ENCODE measurements at places on chromosomes 2 and 18.
A peak's percentile ranks its signal among the peaks of the same experiment; 100 is the strongest.

DNA sequence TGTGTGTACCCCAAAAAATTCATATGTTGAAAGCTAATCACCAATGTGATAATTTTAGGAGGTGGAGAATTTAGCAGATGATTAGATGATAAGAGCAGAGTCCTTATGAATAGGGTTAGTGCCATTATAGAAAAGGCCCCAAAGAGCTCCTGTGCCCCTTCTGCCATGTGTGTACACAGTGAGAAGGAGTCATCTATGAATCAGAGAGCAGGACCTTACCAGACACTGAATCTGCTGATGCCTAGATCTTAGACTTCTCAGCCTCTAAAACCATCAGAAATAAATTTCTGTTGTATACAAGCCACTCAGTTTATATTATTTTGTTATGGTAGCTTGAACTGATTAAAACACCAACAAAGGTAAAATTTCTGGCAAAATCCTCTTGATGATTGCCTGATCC lies 560.0 kb upstream of the CDH2 start:
- no peak for DNase-seq

GRCh38 chr18:50973367-50974126 lies 5.7 kb downstream of the ELAC1 start:
- no peak for DNase-seq

DNA sequence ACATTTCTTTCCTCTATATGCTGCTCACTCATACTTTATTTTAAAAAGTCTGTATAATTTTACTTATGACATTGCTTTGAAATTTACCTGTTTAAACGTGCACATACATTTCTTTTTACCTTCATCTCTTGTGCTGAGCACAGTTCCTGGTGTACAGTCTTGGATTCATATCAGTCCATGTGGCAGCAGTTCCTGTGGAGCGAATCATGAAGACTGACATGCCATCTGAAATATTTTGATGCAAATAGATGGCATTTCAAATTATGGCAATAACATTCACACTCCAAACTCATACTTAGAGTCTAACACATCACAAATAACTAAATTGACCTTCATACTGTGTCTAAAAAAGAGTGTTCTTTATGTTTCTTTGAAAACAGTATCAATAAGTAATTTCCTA lies 90.3 kb upstream of the CDH2 start:
- DNase-seq: no peak

GRCh38 chr18:1884623-1885022 lies 686.7 kb downstream of the METTL4 start:
- no peak for DNase-seq

GRCh38 chr2:196112418-196113034 lies 43.9 kb upstream of the DNAH7 start:
- DNase-seq: no peak

DNA sequence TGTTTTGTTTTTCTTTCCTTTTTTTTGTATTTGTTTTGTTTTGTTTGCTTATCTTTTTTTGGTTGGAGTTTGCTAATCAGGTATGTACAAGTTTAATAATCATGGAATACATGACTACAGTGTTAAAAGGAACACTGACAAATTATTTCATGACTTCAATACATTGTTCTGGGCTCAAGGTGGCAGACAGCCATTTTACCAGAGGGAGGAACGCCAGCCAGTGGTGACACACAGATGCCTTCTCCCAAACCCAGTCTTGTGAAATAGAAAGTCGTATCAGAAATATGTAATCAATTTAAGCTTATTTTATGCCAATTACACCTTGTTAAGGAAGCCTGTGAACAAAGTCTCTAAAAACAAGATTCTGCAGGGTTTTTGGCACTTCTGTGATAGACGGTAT lies 264.0 kb upstream of the EPHA4 start:
- no peak for DNase-seq

GRCh38 chr2:37894601-37895000 lies 30.5 kb upstream of the RMDN2 start:
- no peak for DNase-seq

DNA sequence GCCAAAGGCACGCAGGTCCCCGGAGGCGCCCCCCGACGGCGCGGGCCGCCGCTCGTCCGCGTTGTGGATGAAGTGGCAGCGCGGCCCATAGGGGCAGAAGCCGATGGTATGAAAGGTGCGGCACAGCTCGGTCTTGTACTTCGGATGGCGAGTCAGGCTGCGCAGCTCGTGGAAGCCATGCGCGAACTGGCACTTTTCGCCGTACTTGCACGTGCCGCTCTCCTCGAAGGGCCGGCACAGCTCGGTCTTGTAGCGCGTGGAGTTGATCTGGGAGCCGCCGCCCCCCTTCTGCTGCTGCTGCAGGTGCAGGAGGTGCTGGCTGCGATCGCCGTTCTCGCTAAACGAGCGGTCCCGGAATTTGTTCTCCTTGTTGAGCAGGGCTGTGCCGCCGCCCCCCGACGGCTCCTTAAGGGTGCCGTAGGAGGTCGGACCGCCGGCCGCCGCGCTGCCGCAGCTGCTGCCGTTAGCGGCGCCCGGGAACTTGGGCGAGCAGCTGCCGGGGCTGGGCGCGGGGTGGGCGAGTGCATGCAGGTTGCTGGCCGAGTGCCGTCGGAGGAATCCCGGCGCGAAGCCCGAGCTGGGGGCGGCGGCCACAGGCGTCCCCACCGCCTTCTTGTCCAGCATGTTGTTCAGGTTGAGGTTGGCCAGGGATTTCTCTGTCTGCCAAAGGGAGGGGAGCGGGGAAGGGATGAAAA lies 1.2 kb downstream of the ZFP36L2 start:
- peak; percentile 74 for DNase-seq

GRCh38 chr2:173359231-173359630 lies 4.6 kb downstream of the CDCA7 start:
- DNase-seq: peak; percentile 19

DNA sequence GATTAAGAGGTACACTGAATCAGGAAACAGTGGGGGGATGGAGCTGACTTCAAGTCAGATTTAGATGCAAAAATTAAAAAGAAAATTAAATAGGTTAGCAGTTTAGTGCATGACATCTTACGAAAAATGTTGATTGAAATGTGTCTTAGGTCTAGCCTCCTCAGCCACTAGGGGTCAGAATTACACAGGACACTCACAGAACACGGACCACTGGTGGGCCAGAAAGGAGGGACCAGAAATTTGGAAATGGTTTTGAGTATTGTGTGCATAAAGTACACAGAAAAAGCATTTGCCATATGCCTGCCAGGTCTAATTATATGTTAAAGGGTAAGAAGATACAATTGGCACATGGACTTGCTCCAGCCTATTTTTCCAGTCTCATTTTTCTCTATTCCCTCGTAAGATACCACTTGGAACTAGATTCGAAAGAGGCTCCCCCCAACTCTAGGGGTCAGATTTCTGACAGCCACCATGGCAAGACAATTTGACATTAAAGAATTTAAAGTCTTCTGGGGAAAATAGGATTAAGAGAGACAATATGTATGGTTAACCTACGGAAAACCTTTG lies 550.2 kb upstream of the SETBP1 start:
- DNase-seq: peak; percentile 26

GRCh38 chr18:61616111-61616610 lies 276.6 kb downstream of the RNF152 start:
- no peak for DNase-seq

DNA sequence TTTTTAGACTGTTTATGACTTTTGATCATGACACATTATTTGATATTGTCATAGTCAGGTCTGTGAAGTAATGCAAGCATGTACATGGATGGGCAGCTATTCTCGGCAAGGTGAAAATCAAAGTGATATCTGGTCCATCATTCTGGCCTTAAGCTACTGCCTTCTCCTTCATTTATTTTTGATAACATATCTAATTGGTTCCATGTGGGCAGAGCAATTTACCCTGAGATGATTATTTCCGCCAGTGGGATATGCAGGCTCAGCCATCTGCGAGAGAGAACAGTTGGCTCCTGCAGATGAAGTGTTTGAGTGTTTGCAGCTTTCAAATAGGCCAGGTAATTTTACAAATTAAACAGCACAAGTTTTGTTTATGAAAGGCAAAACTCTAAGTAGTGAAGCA lies 116.4 kb downstream of the LYPD6 start:
- DNase-seq: no peak

GRCh38 chr2:174792309-174793025 lies 28.2 kb upstream of the CHRNA1 start:
- no peak for DNase-seq

DNA sequence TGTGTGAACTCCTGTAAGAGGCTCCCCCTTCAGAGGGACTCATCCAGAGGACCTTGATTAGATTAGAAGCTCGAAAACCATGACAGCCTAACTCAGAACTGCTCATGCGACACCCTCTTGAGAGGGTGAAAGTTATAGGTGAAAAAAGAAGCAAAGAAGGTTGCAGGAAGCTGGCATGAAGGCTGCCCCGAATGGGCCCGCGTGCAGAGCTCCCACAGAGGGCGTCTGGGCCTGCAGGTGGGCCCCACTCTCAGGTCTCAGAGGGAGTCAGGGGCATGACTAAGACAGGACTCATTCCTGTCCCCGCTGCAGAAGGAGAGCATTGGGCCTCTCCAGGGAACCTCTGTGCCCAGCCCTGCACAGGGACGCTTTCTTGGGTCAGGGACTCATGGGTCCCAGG lies 235.4 kb downstream of the EIPR1 start:
- DNase-seq: no peak

- DNase-seq: no peak
These were observed 50.0 kb downstream of the KCNG2 start for GRCh38 chr18:79847606-79848293.

DNA sequence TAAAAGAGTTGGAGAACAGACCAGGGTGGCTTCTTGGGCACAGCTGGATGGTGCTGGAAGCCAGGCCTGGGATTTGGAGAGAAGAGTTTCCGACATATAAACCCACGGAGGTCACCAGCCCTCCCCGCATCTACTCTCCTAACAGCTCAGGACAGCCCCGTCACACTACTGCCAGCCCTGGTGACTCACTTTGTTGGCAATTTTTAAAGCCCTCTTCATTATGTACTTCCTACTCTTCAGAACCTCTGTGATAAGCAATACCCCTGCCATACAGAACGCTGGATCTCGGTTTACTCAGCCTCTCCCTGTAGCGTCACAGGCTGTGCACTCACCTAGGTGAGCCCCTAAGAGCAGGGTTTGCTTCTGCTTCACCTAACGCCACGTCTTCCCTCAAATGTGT lies 48.1 kb downstream of the ID2 start:
- no peak for DNase-seq

GRCh38 chr2:219486380-219486959 lies 12.2 kb upstream of the GMPPA start:
- DNase-seq: no peak

- DNase-seq: no peak
These were observed 37.4 kb downstream of the RTN4 start for GRCh38 chr2:55012672-55013484.

DNA sequence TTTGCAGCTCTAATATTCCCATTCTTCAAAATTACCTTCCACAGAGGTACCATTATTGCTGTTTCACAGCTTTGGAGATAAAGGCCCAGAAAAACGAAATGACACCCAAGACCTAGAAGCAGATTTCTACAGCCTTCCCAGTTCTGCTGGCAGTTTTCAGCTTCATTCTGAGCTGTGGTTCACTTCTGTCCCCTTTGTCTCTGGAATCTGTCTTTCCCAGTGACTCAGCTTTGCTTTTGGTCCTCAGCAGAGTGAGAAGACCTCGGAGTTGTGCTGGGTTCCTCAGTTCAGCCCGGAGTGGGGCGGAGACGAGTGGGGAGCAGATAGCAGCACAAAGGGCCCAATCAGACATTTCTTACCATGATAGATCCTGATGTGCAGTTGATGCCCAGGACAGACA lies 180.7 kb upstream of the CXCR4 start:
- no peak for DNase-seq

DNA sequence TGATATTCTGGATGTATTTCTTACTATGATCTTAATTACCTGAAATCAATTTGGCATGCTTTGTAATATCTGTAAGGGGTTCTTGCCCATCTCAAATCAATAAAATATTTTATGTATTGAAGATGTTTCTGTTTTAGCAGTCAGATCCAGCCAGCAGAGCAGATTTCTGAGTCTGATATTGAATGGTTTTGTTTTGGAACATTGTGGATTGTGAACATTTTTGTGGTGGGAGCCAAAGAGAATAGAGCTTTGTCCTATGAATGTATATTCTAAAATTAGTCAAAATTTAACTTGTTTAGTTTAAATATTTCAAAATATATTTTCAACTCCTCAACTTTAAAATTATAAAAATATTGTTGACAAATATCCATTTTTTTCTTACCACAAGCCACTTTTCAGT lies 197.0 kb downstream of the UBE2E3 start:
- no peak for DNase-seq

GRCh38 chr2:133806564-133806963 lies 238.3 kb upstream of the NCKAP5 start:
- no peak for DNase-seq

GRCh38 chr2:144097440-144098225 lies 422.3 kb downstream of the ZEB2 start:
- no peak for DNase-seq

DNA sequence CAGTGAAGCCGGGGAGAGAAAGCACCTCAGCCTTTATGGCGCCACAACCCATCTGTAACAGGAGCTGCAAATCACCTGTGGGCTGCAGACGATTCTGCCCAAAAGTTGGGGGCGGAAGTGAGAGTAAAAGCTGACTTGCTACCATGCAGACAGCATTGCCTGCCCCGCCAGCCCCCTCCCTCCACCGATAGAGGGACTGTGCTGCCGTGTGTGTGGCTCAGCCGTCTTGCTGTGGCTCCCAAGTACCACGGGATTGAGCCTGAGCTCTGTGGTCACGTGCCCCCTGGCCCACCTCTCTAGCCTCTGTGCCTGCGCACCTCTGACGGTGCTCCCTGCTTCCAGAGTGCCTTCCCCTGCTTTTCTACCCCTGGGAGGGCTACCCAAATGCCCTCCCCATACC lies 79.6 kb downstream of the GLI2 start:
- DNase-seq: no peak

DNA sequence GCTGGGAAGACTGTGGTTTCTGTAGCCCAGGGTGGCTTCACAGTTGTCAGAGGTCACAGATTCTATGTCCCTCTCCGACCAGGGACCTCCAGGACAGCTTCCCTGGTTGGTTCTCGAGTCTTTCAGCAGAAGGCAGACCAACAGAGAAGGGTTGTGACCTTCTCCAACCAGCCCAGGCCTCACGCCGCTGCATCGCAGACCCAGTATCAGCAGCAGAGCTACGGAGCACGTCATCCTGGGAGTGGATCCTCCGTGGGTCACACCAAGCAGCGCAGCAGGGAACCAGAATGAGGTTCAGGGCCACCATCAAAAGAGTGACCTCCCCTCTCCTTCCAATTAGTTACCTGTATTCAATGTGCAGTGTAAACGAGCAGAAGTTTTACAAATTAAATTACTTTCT lies 49.3 kb downstream of the ST3GAL5 start:
- no peak for DNase-seq
